Astrocyte of the spinal cord (primary cell): ENCODE measurements at places on chromosomes 12 and 14.

DNA sequence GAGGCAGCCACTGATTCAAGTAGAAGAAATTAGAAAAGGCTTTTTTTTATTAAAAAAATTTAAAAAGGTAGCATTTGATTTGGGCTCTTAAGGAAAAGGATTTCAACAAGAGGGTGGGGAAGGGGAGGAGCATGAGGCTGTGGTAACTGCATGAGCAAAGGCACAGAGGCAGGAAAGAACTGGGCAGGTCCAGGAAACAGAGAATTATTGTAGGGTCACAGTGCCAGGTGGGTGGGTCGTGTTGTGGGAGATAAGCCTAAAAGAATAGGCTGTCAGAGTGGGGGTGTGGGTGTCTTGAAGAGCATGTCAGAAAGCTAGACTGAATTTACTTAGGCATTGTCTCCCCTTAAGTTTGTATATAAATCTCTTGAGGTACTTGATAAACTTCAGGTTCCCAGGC, 7.8 kb downstream of the LIMA1 start:
- DNase-seq: no peak

GRCh38 chr12:46843811-46844210, 18.0 kb upstream of the SLC38A4 start:
- no peak for DNase-seq

- peak; percentile 71 for DNase-seq
Observed at GRCh38 chr14:77099425-77100167, 1.5 kb downstream of the CIPC start.

GRCh38 chr12:34186492-34186891, 164.2 kb downstream of the ALG10 start:
- DNase-seq: no peak

- peak; percentile 18 for DNase-seq
Observed at GRCh38 chr12:42921741-42922504, 332.4 kb upstream of the PRICKLE1 start.

DNA sequence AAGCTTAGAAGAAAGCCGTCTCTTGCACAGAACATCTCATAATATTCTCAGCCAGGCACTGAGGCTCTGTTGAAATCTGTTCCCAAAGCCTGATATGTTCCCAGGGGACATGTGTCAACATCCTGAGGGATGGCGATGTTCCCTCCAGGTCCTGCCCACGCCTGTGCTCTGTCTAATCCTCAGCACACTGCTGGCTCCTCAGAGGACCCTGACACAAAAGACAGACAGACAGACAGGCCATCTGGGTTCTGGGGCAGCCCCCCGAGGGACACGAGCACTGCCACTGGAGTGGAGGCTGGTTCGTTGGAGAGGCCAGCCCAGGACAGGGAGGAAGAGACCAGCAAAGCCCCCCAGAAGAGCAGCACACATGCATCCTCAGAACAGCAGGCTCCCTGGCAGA, 27.8 kb downstream of the CHGA start:
- DNase-seq: no peak

DNA sequence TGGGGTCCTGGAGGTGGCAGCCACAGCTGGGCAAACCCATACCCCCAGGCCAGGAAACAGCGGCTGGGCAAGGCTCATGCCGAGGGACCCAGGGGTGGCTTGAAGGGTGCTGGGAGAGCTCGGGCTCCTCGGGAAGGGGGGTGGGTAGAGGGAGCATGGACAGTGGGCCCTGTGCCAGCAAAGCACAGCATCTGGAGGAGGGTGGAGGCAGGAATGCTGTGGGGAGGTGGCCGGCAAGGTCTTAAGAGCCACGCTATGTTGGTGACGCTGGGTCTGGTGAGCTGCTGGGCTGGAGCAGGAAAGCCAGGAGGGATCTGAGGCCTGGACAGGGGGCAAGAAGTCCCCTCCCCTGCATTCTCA, 48.2 kb upstream of the DLK1 start:
- DNase-seq: no peak

DNA sequence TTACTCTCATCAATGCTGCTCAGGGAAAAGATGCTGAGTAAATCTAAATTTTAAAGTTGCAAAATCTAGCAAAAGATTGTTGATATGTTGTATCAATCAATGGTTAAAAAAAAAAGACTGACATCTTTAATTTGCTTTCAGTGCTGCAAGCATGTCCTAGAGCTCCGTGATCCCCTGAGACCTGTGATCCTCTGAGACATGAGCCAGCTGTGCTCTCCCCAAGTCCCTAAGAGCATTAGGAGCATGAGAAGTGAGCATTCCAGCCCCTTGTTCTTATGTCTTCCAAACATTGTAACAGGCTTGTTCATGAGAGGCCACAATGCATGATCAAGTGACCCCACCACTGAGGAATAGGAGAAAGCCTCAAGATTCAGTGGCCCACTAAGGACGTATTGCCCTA, 116.6 kb downstream of the DAD1 start:
- no peak for DNase-seq

GRCh38 chr12:106113042-106113441, 25.7 kb downstream of the NUAK1 start:
- DNase-seq: peak; percentile 64

DNA sequence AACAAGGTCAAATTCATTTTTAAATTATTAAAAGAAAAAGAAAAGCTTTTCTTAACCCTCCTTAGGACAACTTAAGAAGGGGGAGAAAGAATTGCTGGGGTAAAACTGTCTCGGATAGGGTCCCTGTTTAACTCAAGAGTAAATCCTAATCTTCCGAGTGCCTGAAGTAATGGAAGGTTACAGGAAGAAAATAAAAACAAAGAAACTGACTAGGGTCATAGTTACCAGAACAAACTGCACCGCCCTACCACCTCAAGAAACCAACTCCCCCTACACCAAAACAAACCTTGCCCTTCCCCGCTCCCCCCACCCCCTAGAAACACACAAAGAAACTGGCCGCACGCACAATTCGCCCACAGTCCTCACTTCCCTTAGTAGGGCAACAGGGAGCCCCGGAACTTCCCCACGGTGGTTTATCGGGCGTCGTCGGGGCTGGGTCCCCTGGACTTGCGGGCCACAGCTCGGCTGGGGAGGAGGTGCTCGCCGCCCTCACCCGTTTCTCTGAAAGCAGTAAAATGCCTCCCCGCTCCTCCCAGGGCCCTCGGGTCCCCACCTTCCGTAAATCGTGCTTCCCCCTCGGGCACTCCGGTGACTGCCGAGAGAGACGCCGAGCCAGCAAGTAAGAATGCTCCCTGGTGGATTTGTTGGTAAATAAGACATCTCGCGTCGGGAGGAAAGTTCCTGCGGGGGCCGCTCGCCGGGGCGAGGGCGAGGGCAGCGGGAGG, 2.4 kb downstream of the SINHCAF start:
- peak; percentile 35 for DNase-seq

- no peak for DNase-seq
Observed at GRCh38 chr12:76006028-76006925, 25.3 kb downstream of the PHLDA1 start.

- no peak for DNase-seq
Observed at GRCh38 chr12:108975024-108975593, 45.8 kb downstream of the SVOP start.

- peak; percentile 50 for DNase-seq
Observed at GRCh38 chr14:34324363-34324795, 137.7 kb downstream of the SPTSSA start.
